ENCODE measurements at places on chromosomes 11 and 22.

DNA sequence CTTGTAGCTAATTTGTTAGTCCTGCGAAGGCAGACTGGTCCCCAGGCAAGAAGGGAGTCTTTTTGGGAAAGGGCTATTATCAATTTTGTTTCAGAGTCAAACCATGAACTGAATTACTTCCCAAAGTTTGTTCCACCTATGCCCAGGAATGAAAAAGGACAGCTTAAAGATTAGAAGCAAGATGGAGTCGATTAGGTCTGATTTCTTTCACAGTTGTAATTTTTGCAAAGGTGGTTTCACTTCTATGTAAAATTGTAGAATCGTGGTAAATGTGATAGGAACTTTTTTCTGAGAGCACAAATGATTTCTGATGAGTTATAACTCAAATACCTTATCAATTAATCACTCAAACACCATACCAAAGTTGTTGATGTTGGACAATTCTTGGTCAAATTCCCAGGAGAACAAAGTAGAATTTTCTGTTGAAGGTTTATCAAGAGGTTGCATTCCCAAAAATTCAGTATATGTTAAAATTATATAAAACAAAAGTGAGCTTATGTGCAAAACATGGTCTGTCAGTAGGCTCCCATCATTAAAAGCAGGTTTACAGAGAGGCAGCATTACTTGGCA, 2.9 kb upstream of the CTSC start:
- DNase-seq = no peak

DNA sequence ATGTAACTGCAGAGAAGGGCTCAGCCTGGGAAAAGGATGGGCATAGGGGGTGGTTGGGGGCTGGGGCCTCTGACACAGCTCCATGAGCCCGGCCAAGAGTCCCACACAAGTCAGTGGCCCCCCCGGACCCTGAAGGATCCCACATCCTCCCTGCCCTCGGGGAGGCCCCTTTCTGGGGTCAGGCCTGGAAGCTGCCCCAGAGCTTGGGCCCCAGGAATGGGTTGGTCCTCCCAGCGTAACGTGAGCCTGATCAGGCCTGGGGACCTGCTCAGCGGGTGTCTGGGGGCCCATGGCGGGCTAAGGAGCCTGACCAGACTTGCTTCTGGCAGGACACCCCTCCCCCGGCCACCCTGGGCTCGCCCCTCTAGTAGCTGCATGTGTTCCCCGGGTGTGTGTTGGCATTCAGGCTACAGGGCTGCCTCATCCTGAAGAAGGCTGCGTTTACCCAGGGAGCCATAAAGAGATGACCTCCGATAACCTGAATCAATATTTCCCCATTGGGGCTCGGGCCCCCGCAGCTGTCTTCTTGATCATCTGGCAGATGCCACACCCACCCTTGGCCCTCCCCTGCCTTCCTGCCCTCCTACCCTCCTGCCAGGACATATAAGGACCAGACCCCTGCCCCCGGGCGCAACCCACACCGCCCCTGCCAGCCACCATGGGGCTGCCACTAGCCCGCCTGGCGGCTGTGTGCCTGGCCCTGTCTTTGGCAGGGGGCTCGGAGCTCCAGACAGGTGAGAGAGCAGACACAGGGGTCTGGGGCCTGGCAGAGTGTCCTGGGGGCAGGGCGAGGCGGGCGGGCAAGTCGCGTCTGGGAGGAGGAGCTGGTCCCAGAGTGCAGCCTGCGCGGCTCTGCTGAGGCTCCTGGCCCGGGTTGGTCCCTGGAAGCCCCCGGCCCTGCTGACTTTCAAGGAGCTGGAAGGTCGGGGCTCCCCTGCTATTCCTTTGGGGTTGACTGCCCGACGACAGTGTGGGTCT, at the start of gene MUC2:
TSS of gene MUC2 (plus strand) at position 631 of the 978 bp plus-strand sequence.
- DNase-seq = no peak

DNA sequence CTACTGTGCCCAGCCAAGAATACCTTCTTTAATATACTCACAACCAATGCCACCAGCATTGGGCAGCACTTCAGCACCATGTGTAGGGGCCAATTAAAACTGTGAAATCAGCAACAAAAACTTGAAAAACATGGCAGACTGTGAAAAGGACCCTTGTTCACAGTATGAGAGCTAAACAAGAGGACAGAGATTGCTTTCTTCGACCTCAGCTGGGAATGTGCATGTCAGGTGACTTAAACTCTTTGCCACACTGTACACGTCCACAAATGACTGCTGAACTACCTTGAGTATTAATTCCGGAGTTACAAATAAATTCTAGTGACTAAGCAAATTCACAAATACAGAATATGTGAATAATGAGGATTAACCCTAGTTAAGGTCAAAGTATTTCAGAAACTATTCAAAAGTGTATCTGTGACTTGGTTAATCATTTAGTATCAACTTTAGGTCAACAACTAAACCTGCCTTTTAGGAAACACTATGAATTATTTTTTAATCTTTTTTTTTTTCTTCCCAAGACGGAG, 33.0 kb downstream of the DDX6 start:
- no peak for DNase-seq

- peak; percentile 25 for DNase-seq
Measured at GRCh38 chr11:123195188-123196059, at the start of gene CLMP. Gene CLMP, minus strand, starts transcription at chr11:123195248. Its CDS starts 308 bp downstream, at chr11:123194940.

- DNase-seq = no peak
Measured at GRCh38 chr22:36327922-36328551, 59.7 kb downstream of the MYH9 start.

DNA sequence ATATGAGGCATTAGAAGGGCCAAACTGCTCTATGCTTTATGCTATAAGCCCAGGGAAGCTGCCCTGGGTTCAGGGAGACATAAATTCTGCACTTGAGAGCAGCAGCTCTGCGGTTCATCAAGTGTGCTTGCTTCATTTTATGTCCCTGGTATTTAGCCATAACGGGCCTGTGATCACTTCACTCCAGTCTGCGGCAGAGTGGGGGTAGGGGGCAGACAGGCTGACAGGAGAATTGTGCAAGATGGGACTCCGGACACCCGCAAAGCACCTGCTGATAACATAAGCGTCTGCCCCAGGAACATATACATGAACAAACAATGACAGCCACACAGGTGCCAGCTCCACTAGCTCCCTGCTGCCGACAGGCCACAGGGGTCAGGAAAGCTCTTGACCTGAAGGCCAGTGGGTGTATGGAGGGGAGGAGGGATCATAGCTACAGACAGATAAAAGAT, 56.1 kb downstream of the SMCO4 start:
- no peak for DNase-seq

- no peak for DNase-seq
Measured at GRCh38 chr11:134742224-134742612, 330.2 kb upstream of the B3GAT1 start.

- DNase-seq = no peak
Measured at GRCh38 chr11:110026858-110027626, 66.2 kb upstream of the ZC3H12C start.

GRCh38 chr22:33909911-33910310, 10.4 kb downstream of the LARGE1 start:
- DNase-seq = no peak

DNA sequence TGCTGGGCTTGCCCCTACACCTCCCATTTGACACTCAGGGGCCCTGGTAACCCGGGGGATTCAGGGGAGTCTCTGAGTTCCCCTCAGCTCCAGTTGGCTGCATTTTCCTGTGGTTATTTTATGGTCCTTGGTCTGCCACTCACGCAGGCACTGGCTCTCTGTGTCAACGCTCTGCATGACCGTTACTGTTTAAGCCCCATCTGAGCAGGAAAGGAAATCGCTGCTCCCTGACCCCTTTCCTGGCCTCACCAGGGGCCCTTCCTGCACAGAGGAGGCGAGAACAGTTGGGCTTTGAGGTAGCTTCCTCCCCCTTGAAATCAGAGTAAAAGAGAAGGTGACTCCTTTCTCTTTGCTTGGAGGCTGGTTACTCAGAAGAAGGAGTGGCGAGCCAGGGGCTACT, 2.4 kb downstream of the C1QTNF4 start:
- DNase-seq = no peak

- no peak for DNase-seq
Measured at GRCh38 chr11:22901603-22902002, 41.3 kb upstream of the CCDC179 start.

DNA sequence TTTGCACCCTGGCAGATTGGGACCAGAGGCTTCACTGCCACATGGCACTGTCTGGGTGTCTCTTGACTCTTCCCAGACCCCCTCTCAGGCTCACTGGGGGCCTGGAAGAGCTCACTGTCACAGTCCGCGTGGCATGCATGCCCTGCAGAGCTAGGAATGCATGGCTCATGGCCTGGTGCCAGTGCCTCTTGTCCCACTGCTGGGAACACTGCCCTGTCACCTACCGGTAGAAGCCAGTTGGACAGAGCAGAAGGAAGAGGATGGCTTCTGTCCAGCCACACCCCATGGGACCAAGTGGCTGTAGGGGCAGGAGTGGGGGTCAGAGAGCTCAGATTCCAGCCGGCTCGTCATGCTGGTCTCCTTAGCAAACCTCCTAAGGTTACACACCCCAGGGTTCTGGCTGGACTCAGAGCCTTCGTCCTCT, 29.7 kb downstream of the MB start:
- DNase-seq = peak; percentile 12

DNA sequence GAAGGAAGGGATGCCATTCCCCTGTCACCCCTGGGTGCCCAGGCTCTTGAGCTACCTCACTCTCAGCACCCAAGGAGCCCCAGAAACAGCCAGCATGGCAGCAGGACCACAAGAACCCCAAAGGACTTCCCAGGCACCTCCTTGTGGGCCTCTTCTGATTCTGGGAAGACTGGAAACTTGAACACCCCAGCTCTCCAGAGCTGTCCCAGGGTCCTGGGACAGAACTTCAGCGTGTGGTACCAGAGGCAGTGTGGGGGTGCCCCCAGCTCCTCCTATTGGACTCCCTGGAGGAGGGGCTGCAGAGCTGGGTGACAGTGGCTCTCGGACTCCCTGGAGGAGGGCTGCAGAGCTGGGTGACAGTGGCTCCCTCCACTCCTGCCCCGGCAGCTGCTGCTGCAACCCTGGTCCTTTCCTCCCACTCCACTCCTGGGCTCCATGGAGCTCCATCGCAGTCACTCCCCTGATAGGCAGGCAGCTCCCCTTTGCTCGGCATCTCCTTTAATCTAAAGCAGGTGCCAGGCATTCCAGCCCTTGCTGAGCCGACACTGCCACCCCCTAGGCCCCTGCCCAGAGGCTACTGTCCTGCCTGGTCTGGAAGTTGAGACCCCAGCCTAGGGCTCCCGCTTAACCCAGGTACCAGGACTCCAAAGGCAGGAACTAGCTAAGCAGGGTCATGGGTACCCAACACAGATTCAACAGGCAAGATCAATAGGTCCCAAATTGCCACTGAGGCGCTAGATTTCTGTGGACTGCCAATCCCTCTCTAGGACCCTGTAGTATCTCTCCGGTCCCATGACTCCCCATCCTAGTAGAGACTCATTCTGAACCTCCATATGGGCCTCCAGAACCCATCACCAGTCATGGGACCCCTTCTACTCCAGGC, 2.7 kb downstream of the BCL9L start:
- no peak for DNase-seq

GRCh38 chr11:126884594-126884993, 116.0 kb downstream of the KIRREL3 start:
- DNase-seq = no peak

Data from NCI-H524 (cell line).